ENCODE measurements at places on chromosomes 16 and 17. TPM values are rescaled to one million over a fixed set of nuclear protein-coding genes. Genes with fewer than 3 reads are reported as not detected.

DNA sequence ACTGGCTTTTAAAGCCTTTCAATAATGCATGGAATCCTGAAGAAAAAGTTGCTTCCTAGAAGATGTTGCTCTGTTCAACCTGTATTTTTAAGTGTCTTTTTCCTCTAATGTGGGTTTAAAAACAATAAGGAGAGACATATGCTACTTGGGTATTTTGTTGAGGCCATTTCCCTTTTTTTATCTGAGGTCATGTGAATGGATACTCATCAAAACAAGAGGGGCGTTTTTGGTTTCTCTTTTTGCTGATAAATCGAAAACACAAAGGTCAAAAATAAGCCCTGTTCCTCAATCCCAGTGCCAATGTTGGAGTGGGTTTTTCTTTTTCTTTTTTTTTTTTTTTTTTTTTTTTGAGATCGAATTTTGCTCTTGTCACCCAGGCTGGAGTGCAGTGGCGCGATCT, 468.0 kb upstream of the RBFOX1 start:
- H3K4me1 ChIP-seq, result no peaks in the 10 kb centered on the region
- H3K27me3 ChIP-seq, result no peaks in the 10 kb centered on the region
- H3K27ac ChIP-seq, result no peak overlapping the region
- DNase-seq, result no peak
- no peak overlapping the region for H3K4me3 ChIP-seq
- no peaks in the 10 kb centered on the region for H3K36me3 ChIP-seq

DNA sequence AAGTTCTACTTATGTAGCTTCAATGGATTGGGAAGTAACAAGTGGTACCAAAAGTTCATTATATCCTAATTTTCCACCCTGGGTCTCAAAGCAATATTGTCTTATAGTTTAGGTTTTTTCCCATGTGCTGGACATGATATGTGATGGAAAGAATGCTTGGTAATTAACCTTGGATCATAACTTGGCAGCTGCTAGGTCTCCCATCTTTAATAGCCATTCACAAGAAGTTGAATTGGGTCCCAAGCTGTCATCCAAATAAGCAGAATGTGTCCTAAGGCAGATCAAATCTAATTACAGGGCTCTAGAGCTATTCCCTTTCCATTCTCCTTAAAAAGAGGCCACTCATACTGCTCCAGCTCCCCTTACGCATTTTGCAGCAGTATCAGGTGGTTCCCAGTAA, 44.7 kb upstream of the KCNJ16 start:
- H3K27me3 ChIP-seq, result no peaks in the 10 kb centered on the region
- no peak overlapping the region for H3K27ac ChIP-seq
- no peaks in the 10 kb centered on the region for H3K4me1 ChIP-seq

DNA sequence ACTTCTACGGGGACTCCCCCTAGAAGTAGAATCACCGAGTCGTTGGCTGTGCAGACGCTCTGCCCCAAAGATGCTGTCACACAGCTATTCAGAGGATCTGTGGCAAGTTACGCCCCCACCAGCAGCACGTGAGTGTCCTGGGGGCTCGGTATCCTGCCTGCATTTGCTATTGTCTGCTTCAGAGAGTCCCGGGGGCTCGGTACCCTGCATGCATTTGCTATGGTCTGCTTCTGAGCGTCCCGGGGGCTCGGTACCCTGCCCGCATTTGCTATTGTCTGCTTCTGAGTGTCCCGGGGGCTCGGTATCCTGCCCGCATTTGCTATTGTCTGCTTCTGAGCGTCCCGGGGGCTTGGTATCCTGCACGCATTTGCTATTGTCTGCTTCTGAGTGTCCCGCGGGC, 23.8 kb upstream of the ZNF469 start:
- H3K27me3 ChIP-seq, result no peaks in the 10 kb centered on the region
- no peak for DNase-seq
- H3K4me1 ChIP-seq, result no peaks in the 10 kb centered on the region

- H3K27ac ChIP-seq, result peak overlapping the region; percentile 38
- no peak for DNase-seq
- peaks cover 30% of the 10 kb centered on the region for H3K4me1 ChIP-seq
- H3K4me3 ChIP-seq, result no peak overlapping the region
- peaks cover 75% of the 10 kb centered on the region for H3K36me3 ChIP-seq
Measured at GRCh38 chr17:28908640-28909167, 5.8 kb upstream of the DHRS13 start.

NXPH3 gene
- 3.9 TPM for total RNA-seq

- no peaks in the 10 kb centered on the region for H3K27me3 ChIP-seq
- no peak overlapping the region for H3K4me3 ChIP-seq
- DNase-seq, result no peak
- no peak overlapping the region for H3K27ac ChIP-seq
- H3K4me1 ChIP-seq, result no peaks in the 10 kb centered on the region
Measured at GRCh38 chr16:54901606-54902005, 29.1 kb upstream of the IRX5 start.

DNA sequence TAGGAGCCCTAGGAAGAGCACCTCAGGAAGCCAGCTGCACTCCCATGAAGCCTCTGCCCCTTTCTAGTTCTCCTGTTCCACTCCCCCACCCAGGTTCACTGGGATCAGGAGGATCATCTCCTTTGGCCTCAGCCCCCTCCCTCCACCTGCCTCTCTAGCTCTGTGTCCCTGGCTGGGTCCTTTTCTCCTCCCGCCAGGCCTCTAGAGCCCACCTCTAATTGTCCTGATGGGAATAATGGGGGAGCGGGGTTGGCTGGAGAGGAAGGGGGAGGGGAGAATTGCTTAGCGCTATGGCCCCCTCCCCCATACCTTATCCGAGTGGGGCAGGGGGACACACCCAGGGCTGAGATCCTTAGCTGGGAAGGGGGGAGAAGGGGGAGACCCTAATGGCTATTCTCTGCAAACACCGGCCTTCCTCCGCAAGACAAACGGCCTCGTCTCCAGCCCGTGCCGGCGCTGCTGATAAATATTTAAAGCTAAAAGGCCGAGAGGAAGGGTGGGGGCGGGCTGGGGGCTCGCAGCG, 997 bp downstream of the HOXB7 start:
- peaks cover 32% of the 10 kb centered on the region for H3K27me3 ChIP-seq
- no peak for DNase-seq
- no peak overlapping the region for H3K27ac ChIP-seq
- no peaks in the 10 kb centered on the region for H3K36me3 ChIP-seq
- H3K4me1 ChIP-seq, result peaks cover 18% of the 10 kb centered on the region

DNA sequence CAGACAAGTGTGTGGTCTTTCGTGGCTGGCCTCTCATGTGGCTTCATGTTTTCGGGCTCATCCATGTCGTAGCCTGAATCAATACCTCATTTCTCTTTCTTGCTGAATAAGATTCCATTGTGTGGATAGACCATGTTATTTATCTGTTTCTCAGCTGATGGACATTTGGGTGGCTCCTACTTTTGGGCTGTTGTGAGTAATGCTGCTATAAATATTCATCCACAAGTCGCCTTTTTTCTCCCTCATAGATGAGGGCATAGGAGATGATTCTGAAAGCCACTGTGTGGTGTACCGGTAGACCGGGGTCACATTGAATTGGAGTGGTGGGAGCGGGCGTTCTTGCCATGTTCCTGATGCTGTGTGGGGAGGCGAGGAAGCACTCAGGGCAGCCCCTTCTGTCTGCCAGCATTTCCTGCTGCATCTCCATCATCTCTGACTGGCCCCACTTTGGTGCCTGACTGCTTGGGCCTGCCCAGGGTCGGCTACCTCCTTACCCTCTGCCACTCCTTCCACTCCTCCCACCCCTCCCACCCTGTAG, 40.1 kb downstream of the PRMT7 start:
- peaks cover 4% of the 10 kb centered on the region for H3K4me1 ChIP-seq
- H3K36me3 ChIP-seq, result peaks cover 9% of the 10 kb centered on the region
- no peak overlapping the region for H3K4me3 ChIP-seq
- H3K27me3 ChIP-seq, result no peaks in the 10 kb centered on the region
- DNase-seq, result no peak

PPP1R1B gene
- 10.9 TPM for total RNA-seq

CIITA gene
- total RNA-seq, result 90.7 TPM

LUC7L3 gene
- 88.4 TPM for total RNA-seq

DNA sequence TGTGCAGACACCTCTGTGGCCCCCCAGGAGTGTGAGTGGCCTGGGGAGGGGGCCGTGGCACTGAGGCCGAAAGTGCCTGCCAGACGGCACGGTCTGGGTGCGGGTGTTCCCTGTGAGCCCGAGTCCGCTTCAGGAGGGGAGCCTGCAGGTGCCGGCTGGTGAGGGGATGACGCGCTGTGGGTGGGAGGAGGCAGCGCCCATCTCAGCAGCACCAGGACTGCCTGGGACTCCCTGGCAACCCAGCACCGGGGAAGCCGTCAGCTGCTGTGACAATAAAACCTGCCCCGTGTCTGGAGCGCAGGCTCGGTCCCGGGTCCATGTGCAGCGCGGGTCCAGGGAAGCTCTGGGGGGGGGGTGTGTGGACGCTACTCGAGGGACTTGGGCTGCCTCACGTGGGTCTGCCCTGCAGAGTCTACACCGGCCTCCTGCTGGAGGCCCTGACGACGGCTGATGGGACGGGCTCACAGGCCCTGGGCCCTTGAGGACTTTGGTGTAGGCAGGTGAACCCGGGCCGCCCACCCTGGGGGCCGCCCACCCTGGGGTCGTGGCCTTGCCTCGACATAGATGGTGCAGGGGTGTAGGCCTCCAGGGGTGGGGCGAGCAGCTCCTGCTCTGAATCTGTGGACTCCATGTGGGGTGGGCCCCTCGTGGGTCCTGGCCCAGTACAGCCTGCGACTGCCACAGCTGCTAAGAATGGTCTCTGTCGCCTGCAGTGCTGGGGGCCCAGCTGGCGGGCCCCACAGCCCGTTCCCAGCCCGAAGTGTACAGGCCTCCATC, 5.9 kb upstream of the RAB40C start:
- H3K27ac ChIP-seq, result no peak overlapping the region
- peak; percentile 77 for DNase-seq
- no peaks in the 10 kb centered on the region for H3K36me3 ChIP-seq
- no peak overlapping the region for H3K4me3 ChIP-seq

- DNase-seq, result no peak
- H3K4me3 ChIP-seq, result no peak overlapping the region
- H3K4me1 ChIP-seq, result no peaks in the 10 kb centered on the region
- no peaks in the 10 kb centered on the region for H3K36me3 ChIP-seq
Measured at GRCh38 chr17:13776027-13776551, 174.4 kb upstream of the HS3ST3A1 start.

- no peak for DNase-seq
- peak overlapping the region; percentile 93 for H3K27ac ChIP-seq
- no peaks in the 10 kb centered on the region for H3K27me3 ChIP-seq
- H3K4me3 ChIP-seq, result no peak overlapping the region
Measured at GRCh38 chr17:40325156-40326013, 16.4 kb downstream of the RARA start.

- no peak overlapping the region for H3K27ac ChIP-seq
- peak; percentile 36 for DNase-seq
- peaks cover 8% of the 10 kb centered on the region for H3K4me1 ChIP-seq
- no peaks in the 10 kb centered on the region for H3K36me3 ChIP-seq
- no peaks in the 10 kb centered on the region for H3K27me3 ChIP-seq
Measured at GRCh38 chr17:73430848-73431247, 119.0 kb upstream of the CDC42EP4 start.

DNA sequence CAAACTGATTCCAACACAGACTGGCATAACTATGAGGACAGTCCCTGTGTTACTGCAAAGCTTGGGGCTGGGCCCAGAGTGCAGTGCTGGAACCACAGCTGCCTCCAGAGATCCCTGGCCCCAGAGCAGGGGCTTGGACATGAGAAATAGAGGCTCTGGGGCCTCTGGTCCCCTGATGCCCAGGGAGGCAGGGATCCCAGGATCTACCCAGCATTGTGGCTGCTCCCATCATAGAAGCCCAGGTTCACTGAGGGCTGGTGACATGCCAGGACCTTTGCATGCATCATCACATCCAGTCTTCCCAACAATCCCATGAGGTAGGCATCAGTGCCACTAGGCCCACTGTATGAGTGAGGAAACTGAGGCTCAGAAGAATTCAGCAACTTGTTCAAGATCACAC, 95.8 kb downstream of the TMEM132E start:
- no peak overlapping the region for H3K27ac ChIP-seq
- no peaks in the 10 kb centered on the region for H3K36me3 ChIP-seq
- no peaks in the 10 kb centered on the region for H3K4me1 ChIP-seq
- H3K27me3 ChIP-seq, result no peaks in the 10 kb centered on the region
- H3K4me3 ChIP-seq, result no peak overlapping the region

- H3K27ac ChIP-seq, result no peak overlapping the region
- H3K4me1 ChIP-seq, result no peaks in the 10 kb centered on the region
Measured at GRCh38 chr16:17508303-17508702, 37.5 kb upstream of the XYLT1 start.

CSH1 gene
- not detected for total RNA-seq

- peaks cover 36% of the 10 kb centered on the region for H3K4me1 ChIP-seq
- no peaks in the 10 kb centered on the region for H3K36me3 ChIP-seq
- no peak overlapping the region for H3K4me3 ChIP-seq
- DNase-seq, result peak; percentile 84
- H3K27me3 ChIP-seq, result no peaks in the 10 kb centered on the region
Measured at GRCh38 chr16:81558444-81559175, 114.0 kb downstream of the CMIP start.

DNA sequence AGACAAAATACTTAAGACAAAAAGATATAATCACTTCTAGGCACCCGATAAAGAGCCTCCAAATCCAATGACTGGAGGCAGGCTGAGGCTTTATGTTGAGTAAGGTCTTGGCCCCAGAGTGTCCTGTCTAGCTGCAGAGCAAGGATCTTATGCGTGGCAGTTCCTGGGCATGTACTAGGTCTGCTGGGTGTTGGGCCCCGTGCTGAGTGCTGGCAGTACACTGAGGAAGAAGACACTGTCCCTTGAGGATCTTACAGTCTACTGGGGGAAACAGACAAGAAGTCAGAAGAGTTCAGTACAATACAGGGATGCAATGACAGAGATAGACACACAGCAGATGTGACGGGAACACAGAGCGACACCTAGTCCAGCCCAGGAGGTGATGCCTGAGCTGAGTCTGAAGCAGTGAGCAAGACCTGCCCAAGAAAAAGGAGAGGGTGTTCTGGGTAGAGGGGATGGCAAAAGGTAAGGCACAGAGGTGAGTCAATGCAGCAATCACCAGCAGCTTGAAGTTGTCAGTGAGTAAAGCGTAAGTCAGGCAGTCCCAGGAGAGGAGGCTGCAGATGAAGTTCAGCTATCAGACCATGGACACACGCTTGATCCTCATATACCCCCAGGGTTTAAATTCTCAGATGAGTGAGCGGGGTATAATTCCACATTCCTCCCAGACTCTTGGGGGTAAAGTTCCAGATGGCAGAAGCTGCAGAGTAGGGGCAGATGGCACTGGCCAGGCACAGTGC, 18.1 kb downstream of the MAP3K14 start:
- H3K27me3 ChIP-seq, result no peaks in the 10 kb centered on the region
- no peak overlapping the region for H3K4me3 ChIP-seq
- peak overlapping the region; percentile 35 for H3K27ac ChIP-seq
- peaks cover 72% of the 10 kb centered on the region for H3K4me1 ChIP-seq
- no peak for DNase-seq

Measured in upper lobe of left lung (tissue), 6 donors.